ENCODE measurements at places on chromosomes 12 and 14. TPM values are rescaled to one million over a fixed set of nuclear protein-coding genes. Genes with fewer than 3 reads are reported as not detected.

The NAV3 gene
- 8.7 TPM for total RNA-seq

- no peak for DNase-seq
- no peaks in the 10 kb centered on the region for H3K27me3 ChIP-seq
- no peaks in the 10 kb centered on the region for H3K4me1 ChIP-seq
- H3K27ac ChIP-seq, result no peak overlapping the region
- no peak overlapping the region for H3K4me3 ChIP-seq
These were observed 48.7 kb upstream of the KITLG start for GRCh38 chr12:88628856-88629509.

DNA sequence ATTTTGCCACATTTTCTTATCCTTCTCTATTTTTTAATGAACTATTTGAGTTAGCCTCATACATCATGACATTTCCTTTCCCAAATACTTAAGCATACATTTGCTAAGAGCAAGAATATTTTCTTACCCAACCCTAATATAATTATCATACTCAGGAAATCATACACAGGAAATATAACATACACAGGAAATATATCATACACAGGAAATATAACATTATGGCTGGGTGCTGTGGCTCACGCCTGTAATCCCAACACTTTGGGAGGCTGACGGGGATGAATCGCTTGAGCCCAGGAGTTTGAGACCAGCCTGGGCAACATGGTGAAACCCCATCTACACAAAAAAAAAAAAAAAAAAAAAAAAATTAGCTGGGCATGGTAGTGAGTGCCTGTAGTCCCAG, 4.9 kb downstream of the NCKAP1L start:
- no peaks in the 10 kb centered on the region for H3K27me3 ChIP-seq
- no peak overlapping the region for H3K27ac ChIP-seq
- H3K4me3 ChIP-seq, result no peak overlapping the region
- no peaks in the 10 kb centered on the region for H3K4me1 ChIP-seq

DNA sequence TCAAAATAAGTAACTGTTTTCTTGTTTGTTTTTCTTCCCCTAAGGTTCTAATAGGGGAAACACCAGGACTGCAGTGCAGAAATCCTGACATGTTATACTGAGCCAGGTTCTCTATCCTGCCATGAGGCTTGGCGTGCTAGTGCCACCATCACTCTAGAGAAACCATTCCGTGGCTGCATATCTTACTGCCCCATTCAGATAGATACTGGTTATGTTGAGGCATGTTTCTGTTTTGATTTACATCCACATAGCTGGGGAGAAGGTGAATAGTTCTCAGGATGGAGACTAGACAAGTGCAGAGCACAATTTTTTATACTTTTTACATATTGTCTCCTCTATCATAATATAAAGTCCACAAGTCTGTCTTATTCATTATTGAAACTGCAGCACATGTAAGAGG, 11.5 kb downstream of the MAGOHB start:
- no peaks in the 10 kb centered on the region for H3K4me1 ChIP-seq
- no peaks in the 10 kb centered on the region for H3K27me3 ChIP-seq
- no peak overlapping the region for H3K4me3 ChIP-seq
- no peak for DNase-seq

The GALNT8 gene
- 0.77 TPM for total RNA-seq

GRCh38 chr12:124603100-124603541, 35.7 kb upstream of the NCOR2 start:
- peaks cover 4% of the 10 kb centered on the region for H3K4me1 ChIP-seq
- H3K27ac ChIP-seq, result no peak overlapping the region
- H3K27me3 ChIP-seq, result no peaks in the 10 kb centered on the region
- no peak for DNase-seq

The ACRBP gene
- total RNA-seq, result 7.2 TPM

The PLEKHD1 gene
- 0.47 TPM for total RNA-seq

DNA sequence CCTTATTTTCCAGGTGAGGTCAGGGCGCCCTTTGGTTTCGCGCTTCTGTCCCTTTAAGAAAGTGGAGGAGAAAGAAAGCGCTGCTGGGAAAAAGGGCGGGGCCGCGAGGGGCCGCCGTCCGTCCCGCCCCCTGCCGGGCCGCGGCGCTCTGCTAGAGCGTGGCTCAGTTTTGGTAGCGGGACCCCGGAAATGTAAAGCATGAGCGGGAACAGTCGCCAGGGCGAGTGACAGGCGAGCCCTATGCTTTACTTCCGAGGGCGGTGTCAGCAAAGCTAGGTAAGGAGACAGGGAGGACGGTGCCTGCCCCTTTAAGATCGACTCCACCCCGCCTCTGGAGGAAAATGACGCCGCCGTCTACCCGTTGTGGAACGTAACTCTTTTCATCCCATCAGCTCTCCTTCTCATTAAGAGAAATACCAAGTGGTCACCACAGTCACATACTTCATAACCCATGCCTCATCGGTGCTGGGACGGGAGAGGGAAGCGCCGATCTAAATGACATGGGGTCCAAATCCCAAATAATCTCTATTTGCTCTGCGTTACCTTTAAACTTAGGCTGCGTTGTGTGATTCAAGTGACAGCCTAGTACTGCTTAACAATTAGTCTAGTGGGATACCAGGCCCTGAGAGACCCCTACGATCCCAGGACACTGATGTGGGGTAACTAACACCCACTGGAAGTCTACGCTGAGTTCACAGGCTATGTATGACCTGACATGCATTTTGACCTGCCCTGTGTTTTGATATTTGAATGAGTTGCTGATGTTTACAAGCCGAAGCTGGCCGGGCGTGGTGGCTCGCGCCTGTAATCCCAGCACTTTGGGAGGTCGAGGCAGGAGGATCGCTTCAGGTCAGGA, at the start of gene ETFBKMT:
ETFBKMT (plus strand) TSS at position 602 of the 856 bp plus-strand sequence. CDS start 2,266 bp downstream, outside the sequence.
- H3K4me3 ChIP-seq, result peak within 1 kb of the TSS; percentile 71
- H3K36me3 ChIP-seq, result no peaks in the 10 kb centered on the region
- peak within 1 kb of the TSS; percentile 94 for H3K27ac ChIP-seq
- H3K27me3 ChIP-seq, result no peaks in the 10 kb centered on the region
- DNase-seq, result peak; percentile 91
